Type B pancreatic cell (in vitro differentiated cells): ENCODE measurements at places on chromosomes 3 and 15. TPM values are rescaled to one million over a fixed set of nuclear protein-coding genes. Genes with fewer than 3 reads are reported as not detected.

ADPGK gene
- total RNA-seq: 46.9 and 52.6 TPM in 2 replicates

IQCH gene
- 1.00 and 2.0 TPM in 2 replicates for total RNA-seq

TMC3 gene
- total RNA-seq: 0.07 and 0.10 TPM in 2 replicates

GNB4 gene
- 11.9 and 26.8 TPM in 2 replicates for total RNA-seq

LEKR1 gene
- 1.6 and 4.2 TPM in 2 replicates for total RNA-seq

MKRN3 gene
- 0.34 TPM in 1 of 2 replicates, not detected in the other for total RNA-seq

ILDR1 gene
- 2.6 and 6.4 TPM in 2 replicates for total RNA-seq

ITIH3 gene
- 0.81 and 0.97 TPM in 2 replicates for total RNA-seq

HDC gene
- total RNA-seq: 0.14 TPM in 1 of 2 replicates, not detected in the other

DNA sequence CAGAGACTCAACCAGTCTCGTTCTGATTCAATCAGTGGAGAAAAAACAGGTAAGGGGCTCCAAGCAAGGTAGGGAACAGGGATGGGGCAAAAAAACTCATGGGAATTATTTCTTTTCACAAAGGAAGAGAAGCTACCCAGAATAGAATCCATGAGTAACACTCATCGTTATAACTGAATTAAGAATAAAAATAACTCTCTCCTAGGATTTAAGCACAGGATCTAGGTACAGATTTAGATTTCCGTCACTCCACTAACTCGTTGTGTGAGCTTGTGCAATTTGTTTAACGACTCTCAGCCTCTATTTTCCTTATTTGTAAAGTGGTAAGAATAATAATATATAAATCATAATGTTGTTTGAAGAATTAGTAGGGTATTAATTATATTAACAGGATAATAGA, 68.6 kb downstream of the ADAMTS9 start:
- no peak for DNase-seq

DNA sequence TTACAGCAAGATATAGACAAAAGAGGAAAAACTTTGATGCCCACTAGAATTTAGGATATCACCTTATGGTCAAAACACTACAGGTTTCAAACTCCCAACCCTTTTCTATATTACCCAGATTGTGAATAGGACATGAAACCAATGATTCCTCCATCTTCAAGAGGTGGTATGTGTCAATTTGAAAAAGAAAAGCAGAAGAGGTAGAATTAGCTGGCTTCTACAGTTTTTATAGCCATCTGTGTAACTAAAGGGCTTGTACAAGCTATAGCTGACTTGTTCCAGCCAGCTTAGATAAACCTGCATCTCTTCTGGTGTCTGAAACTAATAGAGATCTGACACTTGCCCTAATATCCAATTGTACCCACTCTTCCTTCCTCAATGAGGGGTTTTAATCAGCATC, 24.9 kb upstream of the HGD start:
- DNase-seq: no peak

- no peak for DNase-seq
Observed at GRCh38 chr3:67998281-67998680, 343.9 kb upstream of the SUCLG2 start.

GRCh38 chr3:16229681-16230080, 35.1 kb downstream of the DPH3 start:
- DNase-seq: no peak

DNA sequence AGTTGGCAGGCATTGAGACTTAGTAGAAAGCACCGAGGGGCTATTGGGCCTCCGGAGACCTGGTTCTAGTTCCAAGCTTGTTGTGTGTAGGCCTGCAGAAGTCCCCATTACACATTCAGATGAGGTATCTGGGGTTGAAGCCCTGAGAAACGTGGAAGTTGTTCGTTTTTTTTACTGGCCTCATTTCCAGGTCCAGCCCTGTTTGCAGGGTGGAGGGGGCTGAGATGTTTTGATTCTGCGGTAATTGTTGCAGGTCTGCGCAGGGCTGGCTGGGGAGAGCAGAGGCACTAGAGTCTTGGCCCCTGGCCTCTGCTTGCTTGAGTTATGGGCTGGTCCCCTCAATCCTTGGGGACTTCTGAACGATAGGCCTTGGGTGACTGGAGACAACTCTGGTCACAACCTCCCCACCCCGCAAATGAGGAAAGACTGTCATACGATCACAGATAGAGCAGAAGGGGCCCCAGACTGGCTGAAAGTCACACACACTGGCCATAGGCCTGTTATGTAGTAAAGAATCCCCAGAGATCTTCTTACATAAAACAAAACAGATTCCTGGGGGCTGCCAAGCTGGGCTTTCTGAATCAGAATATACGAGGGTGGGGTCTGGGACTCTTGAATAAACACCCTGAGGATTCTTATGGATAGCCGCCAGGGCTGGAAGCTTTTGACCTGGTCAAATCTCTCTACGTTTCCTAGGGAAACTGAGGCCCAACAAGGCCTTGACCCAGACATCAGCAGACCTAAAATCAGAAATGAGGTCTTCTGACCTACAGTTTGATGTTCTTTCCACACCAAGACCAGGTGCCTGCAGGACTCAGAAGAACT, 15.6 kb downstream of the KBTBD13 start:
- DNase-seq: no peak

DNA sequence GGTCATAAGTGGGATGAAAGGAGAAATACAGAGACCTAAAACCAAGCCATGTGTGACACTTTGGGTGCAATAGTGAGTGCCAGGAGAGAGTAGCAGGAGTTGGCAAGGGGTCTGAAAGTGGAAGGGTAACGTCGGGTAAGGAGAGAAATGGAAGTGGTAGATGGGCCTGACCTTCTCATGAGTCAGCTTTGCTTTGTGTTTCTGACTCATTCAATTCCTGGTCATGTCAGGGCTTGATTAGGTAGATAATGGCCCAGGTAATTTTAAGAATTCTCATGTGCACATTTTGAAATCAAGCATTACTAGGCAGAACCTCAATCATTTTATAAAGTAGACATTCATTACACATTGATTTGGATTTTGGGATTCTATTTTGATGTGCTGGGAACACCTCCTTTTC, 262.5 kb downstream of the SOX2 start:
- no peak for DNase-seq

- DNase-seq: no peak
Observed at GRCh38 chr3:146523531-146523930, 20.9 kb downstream of the PLSCR1 start.

- no peak for DNase-seq
Observed at GRCh38 chr3:90091549-90091948, 984.1 kb downstream of the EPHA3 start.

DNA sequence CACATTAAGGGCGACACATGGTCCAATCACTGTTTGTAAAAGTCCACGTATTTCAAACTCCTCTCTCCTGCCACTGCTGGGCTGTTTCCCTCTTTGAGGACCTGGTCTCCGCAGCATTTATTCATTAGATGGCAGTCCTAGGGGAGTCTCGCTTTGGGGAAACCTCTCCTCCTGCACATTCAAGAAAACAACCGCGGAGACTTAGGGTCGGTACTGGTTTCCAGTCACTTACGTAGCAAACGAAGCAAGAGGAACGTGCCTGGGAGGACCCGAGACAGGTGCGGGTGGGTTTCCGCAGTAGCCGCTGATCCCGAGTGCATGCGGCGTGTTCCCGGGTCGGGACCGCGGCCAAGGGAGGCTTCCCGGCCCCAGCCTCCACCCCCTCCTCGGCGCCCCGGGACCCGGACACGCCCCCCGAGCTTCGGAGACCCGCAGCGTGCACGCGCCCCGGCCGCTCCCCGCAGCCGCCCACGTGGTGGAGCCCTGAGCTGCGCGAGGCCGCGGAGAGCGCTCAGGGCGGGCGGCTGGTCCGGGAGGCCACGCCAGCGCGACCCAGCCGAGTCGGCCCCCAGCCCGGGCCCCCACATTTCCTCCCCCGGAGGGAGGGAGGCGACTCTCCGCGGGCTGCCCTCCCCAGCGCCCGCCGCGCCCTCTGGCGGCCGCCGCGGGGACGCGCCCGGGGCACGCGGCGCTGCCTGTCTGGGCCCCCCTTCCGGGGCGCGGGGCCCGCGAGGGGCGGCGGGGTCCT, 1.1 kb upstream of the IGF1R start:
- DNase-seq: peak; percentile 89

GRCh38 chr3:152656972-152657355, 178.0 kb upstream of the P2RY1 start:
- no peak for DNase-seq

DNA sequence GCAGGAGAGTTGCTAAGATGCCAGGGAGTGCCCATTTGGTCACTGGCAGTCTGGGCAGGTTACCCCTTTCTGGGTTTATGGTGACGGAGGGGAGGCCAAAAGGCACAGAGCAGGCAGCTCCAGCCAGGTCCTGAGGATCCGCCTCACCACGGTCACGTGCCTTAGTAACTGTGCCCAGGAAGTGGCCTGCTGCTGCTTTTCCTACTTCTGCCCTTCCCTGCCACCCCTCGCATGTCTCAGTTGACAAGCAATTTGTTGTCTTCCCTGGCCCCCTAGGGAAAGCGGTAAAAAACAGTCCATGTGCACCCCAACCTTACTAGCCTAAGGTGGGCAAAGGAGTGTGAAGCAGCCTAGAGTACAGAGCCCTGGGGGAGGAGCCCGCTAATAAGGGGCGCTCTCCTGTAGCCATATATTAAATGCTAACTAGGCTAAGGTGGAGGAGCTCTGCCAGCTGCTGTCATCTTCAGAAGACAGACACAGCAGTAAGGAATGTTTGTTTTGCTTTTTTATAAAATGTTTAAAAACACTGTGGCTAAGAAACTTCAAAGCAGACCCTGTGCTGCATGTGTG, 9.1 kb upstream of the LIPH start:
- DNase-seq: peak; percentile 20

GRCh38 chr3:32146746-32147211, 40.4 kb downstream of the GPD1L start:
- no peak for DNase-seq

DNA sequence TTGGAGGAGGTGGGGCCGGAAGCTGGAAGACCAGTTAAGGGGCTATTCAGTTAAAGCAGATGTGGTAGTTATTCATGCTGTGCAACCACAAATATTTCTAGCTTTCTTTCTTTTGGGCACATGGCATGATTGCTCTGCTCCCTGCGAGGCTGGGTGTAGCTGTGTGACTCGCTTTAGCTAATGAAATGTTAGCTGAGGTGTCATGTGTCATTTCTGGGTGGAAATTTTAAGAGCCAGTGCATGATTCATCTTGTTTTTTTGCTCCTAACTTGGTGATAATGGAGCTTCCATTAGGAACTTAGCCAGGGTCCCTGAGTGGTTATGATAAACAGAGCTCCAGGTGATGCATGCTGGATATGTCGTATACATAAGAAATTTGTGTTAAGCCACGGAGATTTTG, 300.6 kb downstream of the SATB1 start:
- DNase-seq: no peak

- DNase-seq: no peak
Observed at GRCh38 chr3:21170964-21171363, 580.0 kb downstream of the ZNF385D start.

DNA sequence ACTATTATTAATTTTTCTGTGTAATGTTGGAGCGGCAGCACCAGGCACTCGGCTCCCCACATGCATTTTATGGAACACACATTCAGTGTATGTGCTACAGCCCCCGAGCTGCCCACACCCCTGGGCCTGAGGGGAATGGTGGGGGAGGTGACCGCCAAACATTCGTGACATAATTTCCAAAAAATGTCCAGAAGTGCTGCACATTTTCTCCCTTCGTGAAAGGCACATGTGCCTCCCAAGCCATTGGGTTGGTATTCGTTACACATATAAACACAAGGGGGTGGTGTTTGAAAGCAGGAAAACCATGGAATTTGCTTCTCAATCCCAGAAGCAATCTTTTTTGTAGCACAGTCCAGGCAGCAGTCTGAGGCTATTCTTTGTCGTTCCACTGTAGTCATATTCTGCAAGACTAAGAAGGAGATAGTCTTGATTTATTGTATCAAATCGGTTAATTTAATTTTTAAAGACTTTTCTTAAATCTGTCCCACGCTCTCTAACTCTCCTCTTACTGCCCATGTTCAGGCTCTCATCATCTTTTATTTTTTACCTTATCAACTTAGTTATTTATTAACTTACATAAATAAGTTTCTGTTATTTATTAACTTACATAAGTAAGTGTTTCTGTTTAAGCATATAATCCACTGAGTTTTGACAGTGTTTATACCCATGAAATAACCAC, 39.2 kb upstream of the POLR2M start:
- no peak for DNase-seq

- no peak for DNase-seq
Observed at GRCh38 chr3:189167027-189167766, 4.6 kb upstream of the TPRG1 start.

GRCh38 chr15:57329582-57330367, 46.5 kb upstream of the CGNL1 start:
- DNase-seq: no peak

DNA sequence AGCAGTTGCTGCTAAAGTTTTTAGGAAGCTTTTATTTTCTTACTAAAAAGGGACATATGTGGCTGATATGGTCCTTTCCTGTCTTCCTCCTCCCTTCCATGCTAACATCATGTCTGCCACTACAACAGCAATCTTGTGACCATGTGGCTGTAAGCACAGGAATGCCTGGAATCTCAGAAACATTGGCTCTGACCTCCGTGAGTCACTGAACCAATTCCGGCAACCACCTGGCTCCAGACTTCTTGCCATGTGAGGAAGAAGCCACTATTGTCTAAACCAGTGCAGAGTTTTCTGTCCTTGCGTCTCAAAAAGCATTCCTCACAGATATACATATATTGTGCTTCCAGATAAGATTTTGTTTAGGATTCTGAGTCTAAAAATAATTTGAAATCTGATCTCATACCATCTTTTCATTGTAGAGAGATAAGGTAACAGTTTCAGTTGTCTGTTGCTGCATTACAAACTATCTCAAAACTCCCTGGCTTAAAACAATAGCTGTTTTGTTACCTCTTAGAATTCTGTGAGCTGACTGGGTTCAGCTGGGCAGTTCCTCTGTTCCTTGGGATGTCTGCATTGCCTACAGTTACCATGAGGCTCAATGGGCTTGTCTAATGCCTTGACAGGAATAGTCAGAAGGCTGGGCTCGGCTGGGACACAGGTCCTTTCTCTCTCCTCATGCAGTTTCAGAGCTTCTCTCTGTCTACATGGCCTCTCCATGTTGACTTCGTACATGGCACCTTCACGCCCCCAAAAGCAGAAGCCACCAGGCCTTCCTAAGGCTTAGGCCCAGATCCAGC, 77.3 kb upstream of the MAGI1 start:
- DNase-seq: no peak

DNA sequence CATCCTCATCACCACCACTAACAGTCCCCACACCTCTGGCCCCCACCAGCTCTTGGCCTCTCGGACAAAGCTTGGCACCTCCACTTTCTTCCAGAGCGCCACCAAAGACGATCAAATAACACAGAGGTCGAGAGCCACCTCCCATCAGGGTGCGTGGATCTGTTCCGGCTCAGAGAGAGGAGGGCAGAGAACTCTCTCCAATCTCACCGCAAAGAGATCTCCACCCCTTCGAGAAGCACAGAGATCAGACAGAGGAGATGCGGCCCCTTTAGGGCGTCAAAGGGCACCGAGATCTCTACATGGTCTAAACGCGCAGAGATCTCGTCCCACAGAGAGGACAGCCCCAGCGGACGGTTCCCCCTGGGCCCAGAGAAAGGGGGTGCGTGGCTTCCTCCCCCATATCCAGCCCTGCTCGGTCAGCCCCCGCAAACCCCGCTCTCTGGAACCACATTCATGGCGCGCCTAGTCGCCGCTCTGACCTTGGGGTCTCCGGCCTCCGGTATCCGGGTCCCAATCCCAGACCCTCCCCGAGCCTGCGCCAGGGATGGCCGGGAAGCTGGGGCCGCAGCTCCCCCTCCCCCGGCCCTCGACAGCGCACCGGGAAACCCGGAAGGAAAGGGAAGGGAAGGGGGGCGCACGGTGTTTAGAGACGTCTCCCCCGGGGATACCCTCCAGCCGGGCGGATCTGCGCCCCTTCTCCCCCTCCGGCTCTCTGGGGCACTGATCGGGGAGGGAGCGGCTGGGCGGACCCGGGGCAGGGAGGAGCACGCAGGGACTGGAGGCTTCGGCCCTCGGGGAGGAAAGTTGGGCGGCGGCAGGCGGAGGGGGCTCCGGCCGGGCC, 608 bp downstream of the SCN5A start:
- no peak for DNase-seq
